ENCODE measurements at places on chromosomes 6 and 20.
A peak's percentile ranks its signal among the peaks of the same experiment; 100 is the strongest.

DNA sequence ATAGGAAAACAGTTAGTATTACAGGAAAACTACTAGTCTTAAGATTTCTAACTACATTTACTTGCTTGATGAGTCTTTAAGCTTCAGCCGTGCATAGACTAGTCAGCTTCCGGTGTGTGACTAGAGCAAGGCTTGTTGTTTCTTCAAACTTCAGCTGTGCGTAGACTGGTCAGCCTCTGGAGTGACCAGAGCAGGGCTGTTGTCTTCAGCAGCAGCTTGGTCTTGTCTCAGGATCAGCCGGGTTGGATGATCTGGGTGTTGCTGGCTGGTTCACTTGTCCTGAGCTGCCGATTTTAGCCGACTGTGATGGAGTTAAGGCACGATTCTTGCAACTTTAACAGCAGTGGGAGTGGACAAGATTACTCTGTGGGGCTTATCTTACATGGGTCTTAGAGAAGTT, 44.7 kb downstream of the HLA-C start:
- DNase-seq, result no peak
- H3K27ac ChIP-seq, result no peak overlapping the region
- no peaks in the 10 kb centered on the region for H3K4me1 ChIP-seq
- H3K4me3 ChIP-seq, result no peak overlapping the region
- H3K36me3 ChIP-seq, result no peaks in the 10 kb centered on the region

GRCh38 chr20:34222208-34222607, 19.0 kb upstream of the ASIP start:
- no peak overlapping the region for H3K27ac ChIP-seq
- no peak overlapping the region for H3K4me3 ChIP-seq
- DNase-seq, result no peak
- H3K4me1 ChIP-seq, result no peaks in the 10 kb centered on the region
- no peaks in the 10 kb centered on the region for H3K36me3 ChIP-seq

- no peaks in the 10 kb centered on the region for H3K36me3 ChIP-seq
- H3K4me1 ChIP-seq, result no peaks in the 10 kb centered on the region
- no peak overlapping the region for H3K27ac ChIP-seq
Observed at GRCh38 chr20:48478370-48478769, 349.4 kb downstream of the PREX1 start.

DNA sequence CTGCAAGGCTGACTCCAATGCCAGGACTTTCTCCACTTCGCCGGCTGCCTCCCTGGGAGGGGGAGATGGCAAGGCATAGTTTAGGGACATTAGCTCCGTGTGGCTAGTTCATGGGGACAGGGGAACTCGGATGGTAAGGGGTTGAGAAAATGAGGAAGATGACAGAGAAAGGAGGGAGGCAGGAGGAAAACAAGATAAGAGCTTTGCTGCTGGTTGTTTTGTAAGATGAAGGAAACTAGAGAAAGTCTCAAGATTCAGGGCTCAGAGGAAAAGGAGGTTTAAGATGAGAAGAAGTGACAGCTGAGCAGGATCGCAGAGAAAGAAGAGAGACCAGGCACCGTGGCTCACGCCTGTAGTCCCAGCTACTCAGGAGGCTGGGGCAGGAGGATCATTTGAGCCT, 180.9 kb upstream of the RREB1 start:
- DNase-seq, result no peak
- H3K4me1 ChIP-seq, result no peaks in the 10 kb centered on the region
- no peak overlapping the region for H3K27ac ChIP-seq
- H3K27me3 ChIP-seq, result no peaks in the 10 kb centered on the region
- no peaks in the 10 kb centered on the region for H3K36me3 ChIP-seq
- H3K4me3 ChIP-seq, result no peak overlapping the region

DNA sequence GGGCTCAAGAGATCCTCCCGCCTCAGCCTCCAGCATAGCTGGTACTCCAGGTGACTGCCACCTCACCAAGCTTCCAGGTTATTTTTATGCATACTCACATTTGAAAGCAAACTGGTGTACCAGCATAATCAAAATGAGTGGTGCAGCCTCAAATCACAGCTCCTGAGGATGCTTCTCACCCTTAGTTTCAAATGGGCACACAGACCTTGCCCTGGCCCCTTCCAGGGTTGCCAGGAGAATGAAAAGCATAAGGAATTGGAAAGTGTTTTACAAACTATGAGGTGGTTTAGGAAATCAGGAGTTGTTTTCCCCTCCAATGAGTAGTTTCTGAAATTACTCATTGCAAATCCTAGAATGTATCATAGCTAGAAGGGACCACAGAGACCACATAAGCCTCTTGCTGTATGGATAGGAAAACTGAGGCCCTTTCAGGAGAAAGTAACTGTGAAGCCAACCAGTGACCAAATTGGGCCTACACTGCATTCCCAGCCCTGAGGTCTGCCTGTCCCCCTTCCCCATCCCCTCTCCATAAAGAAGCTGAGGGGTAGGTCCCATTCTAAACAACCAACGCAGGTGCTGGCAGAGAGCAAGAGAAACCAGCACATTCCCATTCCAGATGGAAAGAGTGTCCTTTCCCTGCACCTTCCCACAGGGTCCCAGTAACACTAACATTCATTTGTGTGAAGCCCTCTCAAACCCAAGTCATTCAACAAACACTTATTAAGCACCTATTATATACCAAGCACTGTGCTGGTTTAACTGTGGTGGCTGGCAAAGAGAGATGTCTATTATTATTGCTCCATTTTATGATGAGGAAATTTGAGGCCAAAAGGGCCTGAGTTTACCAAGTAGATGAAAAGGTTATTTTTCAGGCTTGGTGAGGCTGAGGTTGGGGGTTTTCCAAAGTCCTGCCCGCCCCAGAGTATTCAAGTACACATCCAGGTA, 2.1 kb upstream of the E2F1 start:
- no peak overlapping the region for H3K27ac ChIP-seq
- DNase-seq, result no peak
- no peak overlapping the region for H3K4me3 ChIP-seq
- no peaks in the 10 kb centered on the region for H3K27me3 ChIP-seq

GRCh38 chr6:3013486-3013885, 13.8 kb downstream of the NQO2 start:
- H3K27me3 ChIP-seq, result no peaks in the 10 kb centered on the region
- H3K36me3 ChIP-seq, result peaks cover 59% of the 10 kb centered on the region
- H3K4me3 ChIP-seq, result no peak overlapping the region
- H3K27ac ChIP-seq, result no peak overlapping the region

DNA sequence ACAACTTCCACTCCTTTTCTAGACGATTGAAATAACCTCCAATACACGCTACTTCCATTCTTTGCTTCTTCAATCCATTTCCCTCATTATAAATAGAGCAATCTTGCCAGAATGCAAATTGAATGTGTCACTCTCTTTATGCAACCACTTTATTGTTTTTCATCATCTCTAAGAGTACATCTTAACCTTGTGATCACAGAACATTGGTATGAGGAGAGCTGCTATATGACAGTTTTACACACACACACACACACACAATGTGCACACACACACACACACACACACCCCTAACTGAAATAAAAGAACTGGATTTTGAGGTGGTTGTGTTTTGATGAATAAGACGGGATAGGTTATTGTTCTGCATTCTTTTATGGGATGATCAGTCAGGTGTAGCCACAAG, 187.0 kb downstream of the HDGFL1 start:
- H3K27ac ChIP-seq, result no peak overlapping the region
- no peak overlapping the region for H3K4me3 ChIP-seq
- DNase-seq, result no peak
- no peaks in the 10 kb centered on the region for H3K36me3 ChIP-seq

DNA sequence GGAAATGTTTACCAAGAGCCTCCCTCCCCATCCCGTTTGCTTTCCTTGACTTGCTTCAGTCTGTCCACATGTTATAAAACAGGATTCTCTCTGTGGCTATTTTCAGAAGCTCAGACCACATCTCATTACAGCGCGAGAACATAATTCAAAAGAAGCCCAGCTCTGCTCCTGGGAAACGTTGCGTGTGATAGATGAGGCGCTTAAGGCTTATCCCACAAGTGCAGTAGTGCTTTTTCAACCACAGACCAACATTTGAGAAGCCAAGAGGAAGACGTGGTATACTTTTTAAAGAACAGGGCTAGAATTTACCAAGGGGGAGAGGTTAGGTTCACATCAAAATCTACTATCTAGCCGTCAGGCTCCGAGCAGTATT, 239.5 kb downstream of the SLC24A3 start:
- no peaks in the 10 kb centered on the region for H3K27me3 ChIP-seq
- no peaks in the 10 kb centered on the region for H3K36me3 ChIP-seq
- no peak overlapping the region for H3K4me3 ChIP-seq
- no peak overlapping the region for H3K27ac ChIP-seq
- DNase-seq, result no peak
- no peaks in the 10 kb centered on the region for H3K4me1 ChIP-seq

- no peaks in the 10 kb centered on the region for H3K4me1 ChIP-seq
- H3K4me3 ChIP-seq, result no peak overlapping the region
Observed at GRCh38 chr20:38856570-38856969, 51.1 kb downstream of the PPP1R16B start.

GRCh38 chr6:82246802-82247504, 591 bp downstream of the IBTK start:
- H3K27me3 ChIP-seq, result no peaks in the 10 kb centered on the region
- DNase-seq, result peak; percentile 64
- peak overlapping the region; percentile 87 for H3K4me3 ChIP-seq
- peaks cover 27% of the 10 kb centered on the region for H3K4me1 ChIP-seq

- no peak overlapping the region for H3K27ac ChIP-seq
- H3K27me3 ChIP-seq, result no peaks in the 10 kb centered on the region
- no peaks in the 10 kb centered on the region for H3K4me1 ChIP-seq
- no peak overlapping the region for H3K4me3 ChIP-seq
Observed at GRCh38 chr6:148288541-148288940, 54.1 kb upstream of the SASH1 start.

DNA sequence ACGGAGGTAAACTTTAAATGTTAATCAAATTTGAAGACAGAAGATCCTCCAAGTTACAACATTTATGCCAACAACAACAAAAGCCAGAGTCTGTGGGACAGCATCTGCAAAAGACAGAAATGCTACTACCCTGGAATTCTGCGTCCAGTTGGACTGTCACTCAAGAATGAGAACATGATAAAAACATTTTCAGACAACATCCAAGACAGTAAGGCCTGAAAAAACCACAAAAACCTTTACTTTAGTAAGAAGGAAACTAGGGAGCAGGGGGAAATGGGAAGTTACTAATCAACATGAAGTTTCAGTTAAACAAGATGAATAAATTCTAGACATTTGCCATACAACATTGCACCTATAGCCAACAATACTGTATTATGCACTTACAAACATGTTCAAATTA, 77.6 kb downstream of the MLIP start:
- no peaks in the 10 kb centered on the region for H3K36me3 ChIP-seq
- H3K4me1 ChIP-seq, result no peaks in the 10 kb centered on the region
- H3K27ac ChIP-seq, result no peak overlapping the region
- no peak overlapping the region for H3K4me3 ChIP-seq
- H3K27me3 ChIP-seq, result no peaks in the 10 kb centered on the region

GRCh38 chr6:36649086-36649485, 29.4 kb upstream of the CDKN1A start:
- no peaks in the 10 kb centered on the region for H3K27me3 ChIP-seq
- no peaks in the 10 kb centered on the region for H3K36me3 ChIP-seq
- no peaks in the 10 kb centered on the region for H3K4me1 ChIP-seq
- DNase-seq, result no peak
- no peak overlapping the region for H3K27ac ChIP-seq

GRCh38 chr20:37081717-37082289, 14.0 kb downstream of the RBL1 start:
- no peak for DNase-seq
- H3K36me3 ChIP-seq, result no peaks in the 10 kb centered on the region
- no peak overlapping the region for H3K27ac ChIP-seq
- no peaks in the 10 kb centered on the region for H3K4me1 ChIP-seq
- H3K4me3 ChIP-seq, result no peak overlapping the region

DNA sequence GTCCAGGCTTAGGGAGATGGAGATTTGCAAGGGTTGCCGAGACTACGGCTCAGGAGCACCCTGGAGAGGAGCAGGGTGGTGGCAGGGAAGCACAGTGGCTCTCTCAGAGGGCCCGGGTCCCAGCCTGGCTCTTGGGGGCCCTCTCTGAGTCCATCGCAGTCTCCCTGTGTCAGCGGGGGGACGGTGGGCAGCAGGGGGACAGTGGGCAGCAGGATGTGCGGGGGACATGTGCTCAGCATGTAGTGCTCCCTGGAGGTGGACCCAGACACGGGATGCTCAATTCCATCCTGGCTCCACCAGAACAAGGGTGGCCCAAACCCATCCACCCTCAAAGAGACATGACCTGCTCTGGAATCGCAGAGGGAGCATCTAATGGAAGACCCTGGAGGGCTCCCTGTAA, 43.0 kb upstream of the ZBP1 start:
- no peaks in the 10 kb centered on the region for H3K4me1 ChIP-seq
- no peak overlapping the region for H3K27ac ChIP-seq

GRCh38 chr6:119035459-119035858, 43.0 kb downstream of the FAM184A start:
- H3K4me3 ChIP-seq, result no peak overlapping the region
- H3K36me3 ChIP-seq, result no peaks in the 10 kb centered on the region
- no peak for DNase-seq
- H3K27me3 ChIP-seq, result no peaks in the 10 kb centered on the region

GRCh38 chr6:84392261-84392660, 164.8 kb upstream of the CEP162 start:
- no peak overlapping the region for H3K4me3 ChIP-seq
- H3K27ac ChIP-seq, result no peak overlapping the region
- no peaks in the 10 kb centered on the region for H3K27me3 ChIP-seq
- no peaks in the 10 kb centered on the region for H3K4me1 ChIP-seq

DNA sequence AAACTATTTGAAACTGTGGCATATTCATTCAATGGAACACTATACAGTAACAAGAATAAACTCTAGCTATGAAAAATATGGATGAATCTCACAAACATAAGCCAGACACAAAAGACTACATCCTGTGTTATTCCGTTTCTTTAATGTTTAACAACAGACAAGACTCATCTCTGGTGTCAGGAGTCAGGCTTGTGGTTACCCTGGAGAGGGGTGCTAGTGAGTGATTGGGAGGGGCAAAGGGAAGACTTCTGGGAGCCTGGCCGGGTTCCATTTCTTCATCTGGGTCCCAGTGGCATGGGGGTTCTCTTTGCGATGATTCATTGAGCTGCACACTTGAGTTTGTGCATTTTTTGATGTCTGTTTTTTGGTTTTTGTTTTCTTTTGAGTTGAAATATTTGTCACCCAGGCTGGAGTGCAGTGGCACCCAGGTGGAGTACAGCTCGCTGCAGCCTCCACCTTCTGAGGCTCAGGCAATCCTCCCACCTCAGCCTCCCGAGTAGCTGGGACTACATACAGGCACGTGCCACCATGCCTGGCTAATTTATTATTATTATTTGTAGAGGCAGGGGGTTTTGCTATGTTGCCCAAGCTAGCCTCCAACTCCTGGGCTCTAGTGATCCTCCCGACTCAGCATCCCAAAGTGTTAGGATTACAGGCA, 21.2 kb upstream of the TTPAL start:
- H3K4me3 ChIP-seq, result no peak overlapping the region
- no peaks in the 10 kb centered on the region for H3K27me3 ChIP-seq
- H3K36me3 ChIP-seq, result no peaks in the 10 kb centered on the region

- DNase-seq, result no peak
Observed at GRCh38 chr6:151069641-151070040, 170.1 kb upstream of the AKAP12 start.

- H3K4me1 ChIP-seq, result no peaks in the 10 kb centered on the region
- no peaks in the 10 kb centered on the region for H3K27me3 ChIP-seq
Observed at GRCh38 chr6:63346217-63346835, 26.5 kb upstream of the LGSN start.

All from right lobe of liver (tissue), 6 donors.